ENCODE measurements at places on chromosomes 5 and 9.

DNA sequence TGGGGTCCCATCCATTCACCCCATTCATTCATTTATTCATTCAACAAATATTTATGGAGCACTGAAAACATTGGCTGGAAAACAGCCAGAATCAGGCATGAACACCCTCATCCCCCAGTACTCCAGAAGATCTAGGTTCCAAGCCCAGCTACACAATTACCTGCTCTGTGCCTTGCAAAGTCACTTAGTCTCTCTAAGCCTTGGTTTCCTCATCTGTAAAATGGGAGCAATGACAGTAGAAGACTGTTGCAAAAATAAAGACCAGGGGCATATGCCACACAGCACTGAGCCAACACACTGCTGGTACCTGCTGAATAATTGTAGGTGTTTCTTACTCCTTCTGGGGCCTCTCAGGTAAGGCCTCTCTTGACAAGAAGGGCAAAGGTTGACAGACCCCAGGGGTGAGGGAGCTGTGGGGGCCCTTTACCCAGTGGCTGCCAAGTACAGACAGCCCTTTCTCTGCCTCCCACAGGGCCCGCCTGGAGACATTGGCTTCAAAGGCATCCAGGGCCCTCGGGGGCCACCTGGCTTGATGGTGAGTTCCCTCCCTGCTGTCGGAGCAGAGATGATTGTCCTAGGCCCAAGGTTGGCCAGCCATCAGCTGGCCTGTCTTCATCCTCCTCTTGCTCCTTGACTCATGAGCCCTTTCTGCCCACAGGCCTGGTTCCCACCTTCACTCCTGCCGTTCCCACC is 22.6 kb upstream of the ORM1 start:
- DNase-seq = no peak

DNA sequence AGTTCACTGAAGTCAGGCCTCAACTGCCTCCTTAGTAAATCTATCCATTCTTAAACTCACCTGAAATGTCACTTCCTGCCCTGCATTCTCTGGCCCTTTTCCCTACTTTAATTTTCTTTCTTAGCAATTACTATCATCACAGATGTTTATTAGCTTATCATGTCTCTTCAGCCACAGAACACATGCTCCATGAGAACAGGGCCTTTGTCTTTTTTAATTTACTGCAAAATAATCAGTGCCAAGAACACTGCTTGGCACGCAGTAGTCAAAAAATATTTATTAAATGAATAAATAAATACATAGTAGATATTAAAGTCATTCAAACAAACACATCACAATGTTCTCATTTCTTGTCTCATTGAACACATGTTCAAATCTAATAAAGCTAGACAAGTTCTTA is 46.2 kb downstream of the SKIC3 start:
- no peak for DNase-seq

GRCh38 chr5:32916648-32917047 is 205.5 kb downstream of the NPR3 start:
- peak; percentile 18 for DNase-seq

GRCh38 chr5:176132471-176133288 is 105.5 kb upstream of the SIMC1 start:
- DNase-seq = no peak

GRCh38 chr5:159802661-159803060 is 113.6 kb upstream of the ADRA1B start:
- no peak for DNase-seq

GRCh38 chr5:142717582-142718215 is 31.8 kb upstream of the FGF1 start:
- DNase-seq = peak; percentile 69

- DNase-seq = peak; percentile 54
Measured at GRCh38 chr9:12817702-12818101, 42.9 kb downstream of the LURAP1L start.

GRCh38 chr9:73847536-73847935 is 649.6 kb upstream of the RORB start:
- DNase-seq = no peak

DNA sequence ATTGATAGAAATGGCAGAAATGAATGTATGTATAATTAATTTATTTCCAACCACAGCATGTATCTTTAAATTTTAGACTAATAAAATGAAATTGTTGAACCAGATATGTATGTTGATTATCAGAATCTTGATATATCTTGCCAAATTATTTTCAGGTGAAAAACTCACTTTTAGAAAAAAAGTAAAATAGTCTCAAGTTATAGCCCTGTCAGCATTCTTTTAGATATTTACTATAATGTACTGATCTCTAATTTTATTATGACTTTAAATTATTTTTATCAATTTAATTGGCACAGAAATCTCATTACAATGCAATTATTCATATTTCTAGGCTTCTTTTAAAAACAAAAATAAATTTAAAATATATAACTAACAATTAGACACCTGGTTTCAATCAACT is 1990.4 kb upstream of the CDH6 start:
- no peak for DNase-seq

DNA sequence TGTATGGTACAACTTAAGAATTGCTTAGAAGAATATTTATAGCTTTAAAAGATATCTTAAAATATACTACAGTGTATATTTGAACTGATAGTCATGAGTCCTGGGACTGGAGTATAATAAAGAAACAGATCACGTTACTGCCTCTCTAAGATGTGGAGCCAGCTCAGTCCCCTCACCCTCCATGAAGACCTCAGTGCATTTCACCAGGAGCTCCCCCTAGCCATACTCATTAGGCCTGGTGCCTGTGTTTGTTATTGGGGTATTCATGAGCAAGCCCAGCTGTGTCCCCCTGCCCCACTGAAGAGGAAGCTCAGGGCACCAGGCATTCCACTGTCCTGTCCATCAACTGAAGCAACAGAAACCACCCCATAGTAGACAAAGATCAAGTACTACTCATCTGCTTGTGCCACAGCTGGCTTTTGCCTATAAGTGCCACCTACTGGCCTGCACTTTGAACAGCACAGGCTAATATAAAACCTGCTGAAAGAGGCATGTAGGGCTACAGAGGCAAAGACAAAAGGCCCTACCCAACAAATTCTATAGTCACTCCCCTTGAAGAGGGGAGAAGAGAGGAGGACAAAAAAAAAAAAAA is 850.2 kb upstream of the NUDT12 start:
- DNase-seq = peak; percentile 41

- DNase-seq = no peak
Measured at GRCh38 chr9:104869811-104870210, 58.1 kb downstream of the ABCA1 start.

DNA sequence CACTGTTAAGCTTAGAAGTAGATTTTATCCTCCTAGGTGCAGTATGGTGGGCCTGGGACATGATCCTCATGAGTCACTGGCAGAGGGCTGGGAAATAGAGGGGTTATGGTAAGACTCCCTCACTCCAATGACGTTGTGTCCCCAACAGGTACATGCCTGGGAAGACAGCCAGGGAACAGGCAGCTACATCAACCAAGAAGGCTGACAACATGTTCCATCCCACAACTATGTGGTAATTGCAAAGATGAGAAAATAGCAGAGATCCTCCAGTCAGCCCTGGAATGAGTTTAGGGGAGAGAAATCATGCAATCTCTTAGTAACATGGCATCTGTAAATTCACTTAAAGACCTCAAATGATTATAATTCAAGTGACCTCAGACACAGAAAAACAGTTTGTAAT is 114.4 kb upstream of the LIFR start:
- DNase-seq = no peak

- no peak for DNase-seq
Measured at GRCh38 chr5:87190041-87190440, 77.6 kb upstream of the RASA1 start.

- no peak for DNase-seq
Measured at GRCh38 chr5:17154211-17154996, 63.0 kb upstream of the BASP1 start.

DNA sequence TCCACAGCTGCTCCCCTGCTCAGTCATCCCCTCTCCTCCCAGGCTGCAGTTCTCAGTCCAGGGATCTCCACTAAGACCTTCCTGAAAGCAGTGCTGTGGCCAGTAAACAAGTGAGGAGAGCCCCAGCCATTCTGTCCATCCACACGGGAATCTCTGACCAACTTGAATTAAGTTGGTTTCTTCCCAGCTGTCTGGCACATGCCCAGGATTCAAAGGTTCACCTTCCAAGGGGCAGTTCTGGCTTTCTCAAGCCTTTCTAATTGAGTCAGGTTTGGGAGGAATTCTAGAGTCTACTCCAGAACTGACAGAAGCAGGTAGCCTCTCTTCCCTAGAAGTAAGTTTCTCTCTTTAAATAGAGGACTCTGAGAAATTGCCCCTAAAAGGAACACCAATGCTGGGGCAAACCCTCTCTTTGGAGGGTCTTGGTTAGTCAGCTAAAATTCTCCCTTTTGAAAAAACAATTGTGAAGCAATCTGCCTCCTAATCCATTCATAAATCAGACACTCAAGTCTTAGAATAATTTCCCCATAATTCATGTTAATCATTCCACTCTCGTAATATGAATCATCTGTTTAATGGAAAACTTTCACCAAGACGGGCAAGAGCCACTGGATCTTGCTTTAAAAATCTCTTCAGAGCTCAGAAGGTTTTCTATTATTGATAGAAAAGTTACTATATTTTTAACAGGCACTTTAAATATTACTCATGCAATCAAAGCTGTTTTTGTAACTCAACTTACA is 133.8 kb downstream of the SPOCK1 start:
- DNase-seq = no peak

DNA sequence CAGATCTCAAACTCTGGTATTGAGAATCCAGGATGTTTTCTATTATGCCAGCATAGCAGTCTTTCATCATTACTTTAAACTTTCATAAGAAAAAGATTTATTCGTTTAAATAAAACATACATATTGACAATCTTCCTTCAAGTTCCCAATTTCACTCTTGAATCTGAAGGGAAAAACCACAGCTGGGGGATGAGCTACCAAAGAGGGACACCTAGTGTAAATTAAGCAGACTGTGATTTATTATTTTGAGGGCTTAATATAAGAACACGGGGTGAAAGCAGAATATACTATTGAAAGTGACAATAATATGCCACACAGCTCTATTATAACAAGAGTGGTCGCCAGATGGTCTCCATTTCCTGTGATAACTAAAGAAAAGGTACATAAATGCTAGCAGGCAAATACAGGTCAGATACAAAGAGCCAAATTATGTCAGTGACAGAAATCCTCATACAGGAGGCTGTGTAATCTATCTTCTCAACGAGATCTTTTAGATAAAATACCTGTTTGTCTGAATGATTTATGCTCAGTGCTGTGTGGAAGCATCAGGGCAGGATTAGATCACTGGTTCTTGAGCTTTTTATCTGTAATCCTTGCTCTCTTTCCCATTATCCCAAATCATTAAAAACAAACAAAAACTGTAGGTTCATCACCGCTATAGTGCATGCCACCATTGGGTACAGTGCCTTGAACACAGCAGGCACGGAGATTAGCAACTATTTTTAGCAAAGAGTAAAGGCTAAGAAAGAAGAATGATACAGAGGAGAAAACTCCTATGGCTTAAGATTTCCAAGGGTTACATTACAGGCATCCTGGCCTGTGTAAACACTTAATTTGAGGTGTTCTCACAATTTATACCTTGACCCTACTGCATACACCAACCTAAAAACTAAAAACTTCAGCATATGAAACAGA is 116.6 kb downstream of the DROSHA start:
- no peak for DNase-seq

- no peak for DNase-seq
Measured at GRCh38 chr5:90022711-90023053, 386.9 kb downstream of the CETN3 start.

- DNase-seq = no peak
Measured at GRCh38 chr5:135501965-135502364, 33.8 kb downstream of the NEUROG1 start.

DNA sequence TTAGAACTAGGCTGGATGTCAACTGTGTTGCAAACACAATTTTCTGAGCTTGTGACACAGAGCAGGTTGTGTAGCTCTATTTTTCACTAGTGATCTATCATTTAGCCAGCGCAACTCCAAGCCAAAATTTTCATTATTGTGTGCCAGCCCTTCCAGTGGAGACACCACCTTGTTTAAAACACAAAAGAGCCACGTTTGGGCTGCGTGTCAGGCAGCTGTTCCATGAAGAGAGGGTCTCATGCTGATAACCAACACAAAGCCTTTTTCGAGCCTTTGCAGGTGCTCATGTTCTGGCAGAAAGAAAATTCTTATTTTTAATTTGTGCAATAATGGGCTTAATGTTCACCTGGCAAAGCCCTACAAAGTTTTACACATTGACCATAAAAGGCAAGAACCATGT is 237.6 kb upstream of the RGMB start:
- no peak for DNase-seq

DNA sequence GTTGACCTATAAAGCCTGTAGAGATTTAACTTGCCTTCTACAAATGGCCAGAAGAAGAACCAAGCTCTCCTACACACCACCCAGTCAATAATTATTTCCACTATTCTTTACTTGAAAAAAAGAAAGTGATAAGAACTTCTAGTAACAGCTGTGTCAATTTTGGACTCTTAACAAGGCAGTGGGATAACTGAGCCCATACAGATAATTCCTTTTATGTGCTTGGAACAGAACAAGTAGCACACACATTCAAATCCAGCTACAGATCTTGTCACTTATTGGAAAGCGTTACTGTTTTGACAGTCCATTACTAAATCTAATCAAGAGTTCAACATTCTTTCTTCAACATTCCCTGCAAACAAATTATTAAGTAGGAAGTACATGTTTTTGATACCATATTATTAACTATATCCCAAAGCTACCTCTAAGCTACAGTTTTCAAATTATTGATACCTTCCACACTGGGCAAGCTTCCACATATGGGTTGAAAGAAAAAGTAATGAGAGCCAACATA is 6.3 kb downstream of the PTGER4 start:
- DNase-seq = no peak

- no peak for DNase-seq
Measured at GRCh38 chr9:33148367-33149014, 18.6 kb downstream of the B4GALT1 start.

- no peak for DNase-seq
Measured at GRCh38 chr9:21414220-21414940, 5.5 kb downstream of the IFNA8 start.

GRCh38 chr9:117334101-117334500 is 80.8 kb downstream of the ASTN2 start:
- DNase-seq = peak; percentile 32

DNA sequence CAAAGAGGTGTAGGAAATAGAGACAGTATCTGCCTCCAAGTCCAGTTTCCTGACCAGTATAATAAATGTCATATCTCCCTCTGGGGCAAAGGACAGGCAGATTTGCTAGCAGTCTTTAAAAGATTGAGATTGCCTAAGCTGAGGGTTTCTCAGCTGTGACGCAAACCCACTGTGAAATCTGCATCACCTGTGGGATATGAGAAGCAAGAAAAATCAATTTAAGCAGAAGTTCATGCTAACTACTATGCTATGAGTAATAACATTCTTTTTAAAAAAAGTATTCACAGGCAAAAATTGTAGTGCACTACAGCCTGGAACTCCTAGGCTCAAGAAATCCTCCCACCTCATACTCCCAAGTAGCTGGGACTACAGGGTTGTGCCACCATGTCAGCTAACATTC is 168.1 kb upstream of the POC5 start:
- no peak for DNase-seq

- DNase-seq = no peak
Measured at GRCh38 chr9:93119703-93119952, 14.4 kb downstream of the NINJ1 start.

GRCh38 chr5:96516631-96517071 is 83.6 kb upstream of the PCSK1 start:
- DNase-seq = no peak

GRCh38 chr9:74006935-74007334 is 490.2 kb upstream of the RORB start:
- DNase-seq = no peak

GRCh38 chr5:32505756-32506155 is 61.2 kb upstream of the ZFR start:
- peak; percentile 41 for DNase-seq

GRCh38 chr5:179158556-179158955 is 98.4 kb downstream of the ZNF354C start:
- no peak for DNase-seq
